Left forelimb (tissue), 1 donor: ENCODE measurements at places on chromosomes 2 and 18.

GRCh38 chr2:60091894-60092293 is 461.6 kb downstream of the BCL11A start:
- DNase-seq, result no peak

DNA sequence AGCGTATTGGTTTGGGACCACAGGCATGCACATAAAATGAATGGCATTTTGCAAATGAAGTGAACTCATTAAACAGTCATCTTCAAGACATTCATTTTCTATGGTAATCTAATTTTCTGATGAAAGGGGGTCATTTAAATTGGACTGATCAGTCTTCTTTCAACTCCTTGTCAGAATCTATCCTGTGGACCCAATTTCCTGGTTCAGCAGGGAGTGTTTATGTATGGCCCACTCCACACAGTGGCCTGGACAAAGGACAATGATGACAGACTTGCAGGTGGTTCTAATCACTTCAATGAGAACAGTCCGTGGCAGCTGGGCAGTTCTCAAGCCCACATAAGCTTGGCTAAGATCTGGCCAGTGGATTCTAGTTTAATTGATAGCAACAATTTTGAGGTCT is 448.1 kb downstream of the DCDC2C start:
- DNase-seq, result no peak

DNA sequence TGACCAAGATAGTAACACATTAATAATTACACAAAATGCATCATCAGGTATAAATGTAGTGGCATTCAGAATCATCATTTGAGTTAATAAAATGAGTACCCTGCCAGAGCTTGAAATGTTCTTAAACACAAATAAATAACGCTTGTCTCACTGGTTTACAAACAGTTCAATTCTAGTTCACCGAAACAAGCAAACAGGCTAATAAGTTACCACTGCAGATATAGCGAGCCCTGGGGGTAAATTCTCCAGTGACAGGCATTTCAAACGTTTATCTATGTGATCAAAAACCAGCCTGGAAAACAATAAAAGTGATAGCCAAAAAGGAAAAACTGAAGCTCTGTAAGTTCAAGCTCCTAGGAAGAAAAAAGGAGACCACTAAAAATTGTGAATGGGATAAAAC is 152.6 kb downstream of the THADA start:
- no peak for DNase-seq

DNA sequence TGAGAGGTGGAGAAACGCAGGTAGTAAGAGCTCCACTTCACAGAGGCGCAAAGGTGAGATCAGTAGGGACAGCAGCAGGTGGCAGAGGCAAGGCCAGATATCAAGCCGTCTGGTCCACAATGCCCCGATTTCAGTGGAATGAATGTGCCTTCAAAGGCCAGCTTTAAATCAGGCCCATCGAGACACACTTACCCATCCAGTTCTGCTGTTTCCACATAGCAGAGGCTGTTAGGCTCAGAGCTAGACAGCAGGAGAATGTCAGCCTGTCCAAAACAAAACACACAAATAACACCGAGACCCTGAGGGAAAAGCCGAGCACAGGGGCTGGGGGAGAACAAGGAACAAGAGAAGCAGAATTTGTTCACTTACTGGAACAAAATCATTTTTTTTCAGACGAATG is 75.8 kb upstream of the NARS1 start:
- no peak for DNase-seq

- no peak for DNase-seq
These were observed 36.9 kb upstream of the SLC14A1 start for GRCh38 chr18:45686891-45687611.

- DNase-seq, result no peak
These were observed 248.7 kb downstream of the RNF152 start for GRCh38 chr18:61643884-61644647.

- DNase-seq, result no peak
These were observed 331.3 kb downstream of the LRRTM4 start for GRCh38 chr2:77190721-77191346.

GRCh38 chr2:61141151-61141550 is 20.8 kb upstream of the C2orf74 start:
- DNase-seq, result no peak

GRCh38 chr18:78836838-78837237 is 142.8 kb upstream of the SALL3 start:
- peak; percentile 3 for DNase-seq

DNA sequence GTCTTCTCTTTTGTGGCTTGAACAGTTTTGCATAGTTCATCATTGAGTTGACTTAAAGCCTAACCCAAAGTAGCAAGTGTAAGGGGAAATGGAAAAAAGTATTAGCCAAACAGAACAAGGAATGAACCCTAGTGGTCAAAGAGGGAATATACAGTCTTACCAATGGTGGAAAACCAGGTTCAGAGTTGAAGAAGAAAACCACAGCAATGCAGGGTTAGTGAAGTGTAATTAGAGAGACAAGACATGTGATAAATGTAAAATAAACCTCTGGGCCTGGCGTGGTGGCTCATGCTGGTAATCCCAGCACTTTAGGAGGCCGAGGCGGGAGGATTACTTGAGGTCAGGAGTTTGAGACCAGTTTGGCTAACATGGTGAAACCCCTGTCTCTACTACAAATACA is 2.4 kb downstream of the TTN start:
- DNase-seq, result no peak

- DNase-seq, result no peak
These were observed 78.7 kb downstream of the FTCDNL1 start for GRCh38 chr2:199772035-199772976.

DNA sequence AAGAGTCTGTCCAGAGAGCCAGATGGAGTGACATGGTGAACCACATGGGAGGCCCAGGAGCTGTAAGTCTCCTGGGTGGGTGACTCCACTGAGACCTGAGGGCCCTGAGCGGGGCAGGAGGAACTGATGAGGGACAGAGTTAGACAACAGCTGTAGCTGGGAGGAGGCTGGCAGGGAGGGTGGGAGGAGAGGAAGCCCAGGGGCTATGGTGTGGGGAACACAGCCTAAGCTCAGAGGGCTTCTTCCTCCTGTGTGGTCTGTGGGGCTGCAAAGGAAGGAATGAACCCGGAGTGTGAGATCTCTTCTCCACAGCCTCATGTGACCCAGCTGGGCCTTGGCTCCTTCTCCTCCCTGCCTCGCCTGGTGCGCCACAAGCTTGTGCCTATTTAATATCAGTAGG is 395.6 kb upstream of the HS6ST1 start:
- no peak for DNase-seq

DNA sequence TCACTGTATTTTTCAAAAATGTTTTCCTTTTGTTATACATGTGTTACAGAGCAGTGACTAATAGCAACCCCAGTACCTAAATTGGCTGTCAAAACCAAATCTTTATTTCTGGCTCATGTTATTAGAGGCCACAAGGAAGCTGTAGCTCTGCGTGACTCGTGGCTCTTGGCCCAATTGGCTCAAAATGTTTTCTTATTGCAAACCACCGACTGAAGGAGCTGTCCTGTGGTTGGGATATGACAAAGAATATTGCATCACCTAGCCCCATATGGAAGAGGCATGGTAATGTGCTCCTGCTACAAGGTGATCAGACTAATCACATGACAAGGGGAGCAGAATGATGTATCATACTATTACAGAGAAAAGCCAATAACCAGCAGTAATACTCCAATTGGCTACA is 1058.5 kb downstream of the CBLN2 start:
- no peak for DNase-seq

GRCh38 chr2:135685361-135685760 is 56.3 kb upstream of the UBXN4 start:
- DNase-seq, result no peak

DNA sequence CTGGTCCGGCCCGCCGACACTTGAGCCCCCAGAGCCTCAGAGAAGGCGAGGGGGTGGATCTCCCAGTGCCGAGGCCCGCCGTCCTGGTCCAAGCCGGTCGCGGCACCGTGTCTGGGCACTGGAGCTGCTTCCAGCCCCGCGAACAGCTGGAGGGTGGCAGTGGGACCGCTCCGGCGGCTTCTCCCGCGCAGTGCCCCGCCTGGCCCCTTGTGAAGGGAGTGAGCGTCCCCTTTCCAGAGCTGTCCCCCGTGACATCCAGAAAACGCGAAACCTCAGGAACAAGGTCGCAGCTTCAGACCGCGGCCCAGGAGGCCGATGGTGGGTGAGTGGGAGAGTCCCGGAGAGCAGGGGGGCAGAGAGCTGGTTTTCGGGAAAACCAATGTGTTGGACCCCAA is 579 bp upstream of the EMX1 start:
- no peak for DNase-seq

GRCh38 chr2:196171946-196172345 is 568 bp upstream of the STK17B start:
- DNase-seq, result no peak

GRCh38 chr2:22478329-22478728 is 906.6 kb upstream of the KLHL29 start:
- DNase-seq, result no peak

DNA sequence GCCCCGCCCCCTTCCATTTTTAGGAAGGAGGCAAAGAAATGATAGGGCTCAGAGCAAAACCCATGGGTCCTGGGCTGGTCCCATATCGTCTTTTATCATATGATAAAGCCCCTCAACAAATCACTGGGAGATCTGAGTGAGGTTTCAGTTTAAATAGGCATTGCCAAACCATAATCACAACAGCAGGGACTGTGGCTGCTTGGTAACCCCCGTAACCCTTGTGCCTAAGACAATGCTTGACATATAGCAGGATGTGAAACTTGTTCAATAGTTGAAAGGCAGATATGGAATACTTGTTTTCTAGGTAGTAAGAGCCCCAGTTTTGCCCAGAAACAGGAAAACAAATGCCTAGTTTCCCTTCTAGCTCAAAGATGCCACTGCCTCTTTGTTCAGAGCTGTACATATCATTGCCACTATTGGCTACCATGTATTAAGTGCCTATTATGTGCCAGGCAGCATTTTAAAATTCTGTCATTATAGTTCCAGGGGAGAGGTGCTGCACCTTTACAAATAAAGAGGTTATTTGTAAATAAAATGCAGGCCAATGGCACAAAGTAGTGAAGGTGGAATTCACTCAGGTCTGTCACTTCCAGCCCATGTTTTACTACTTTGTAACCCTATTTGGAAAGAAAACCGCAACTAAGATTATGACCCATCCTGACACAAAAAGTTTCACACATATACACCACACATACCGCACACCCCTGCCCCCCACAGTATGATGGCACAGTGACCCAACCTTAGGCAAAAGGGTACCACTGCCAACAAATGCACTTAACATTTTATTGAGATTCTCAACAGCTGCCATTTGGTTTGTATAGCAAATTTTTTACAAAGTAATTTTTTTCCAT is 14.2 kb downstream of the NAGK start:
- DNase-seq, result no peak

- no peak for DNase-seq
These were observed 30.2 kb downstream of the GRHL1 start for GRCh38 chr2:9981655-9982054.

DNA sequence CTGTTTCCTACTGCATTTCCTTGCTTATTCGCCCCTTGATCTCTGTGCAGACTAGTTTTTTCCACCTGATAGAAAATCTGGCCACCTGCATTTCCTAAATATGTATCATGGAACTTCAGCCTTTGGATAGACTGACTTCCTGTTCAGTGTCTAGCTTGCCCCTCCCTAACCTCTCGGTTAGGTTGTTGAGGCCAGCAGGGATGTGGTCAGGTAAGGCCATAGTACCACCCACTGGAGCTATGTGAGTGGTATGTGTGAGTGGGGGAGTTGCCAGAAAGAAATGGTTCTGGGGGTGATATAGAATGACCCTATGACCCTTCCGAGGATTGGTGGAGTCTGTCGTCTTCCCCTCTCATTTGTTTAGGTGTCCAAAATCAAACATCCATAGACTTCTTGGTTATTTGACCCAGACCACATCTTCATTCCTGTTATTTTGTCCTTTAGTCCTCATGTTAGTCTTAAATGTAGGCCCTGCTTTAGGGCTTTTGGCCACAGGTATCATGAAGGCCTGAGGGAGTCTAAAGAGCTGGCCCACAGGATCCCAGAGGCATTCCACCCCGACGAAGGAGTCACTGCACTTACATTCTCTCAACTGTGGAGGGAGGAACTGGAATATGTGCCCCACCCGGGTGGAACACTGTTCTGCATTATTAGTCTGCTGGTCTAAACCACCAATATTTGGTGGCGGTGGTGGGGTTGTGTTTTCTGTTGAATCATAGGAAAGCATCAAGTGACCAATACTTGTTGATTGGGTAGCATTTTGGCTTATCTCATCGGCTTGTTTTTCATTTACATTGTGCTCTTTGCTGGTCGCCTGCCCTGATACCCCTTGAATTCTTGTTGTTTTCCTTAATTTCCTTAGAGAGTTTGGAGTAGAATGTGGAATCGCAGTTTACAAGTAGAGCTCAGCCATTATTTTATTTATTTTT is 21.9 kb downstream of the CAB39 start:
- no peak for DNase-seq

GRCh38 chr2:96903815-96904214 is 33.9 kb upstream of the SEMA4C start:
- DNase-seq, result no peak

DNA sequence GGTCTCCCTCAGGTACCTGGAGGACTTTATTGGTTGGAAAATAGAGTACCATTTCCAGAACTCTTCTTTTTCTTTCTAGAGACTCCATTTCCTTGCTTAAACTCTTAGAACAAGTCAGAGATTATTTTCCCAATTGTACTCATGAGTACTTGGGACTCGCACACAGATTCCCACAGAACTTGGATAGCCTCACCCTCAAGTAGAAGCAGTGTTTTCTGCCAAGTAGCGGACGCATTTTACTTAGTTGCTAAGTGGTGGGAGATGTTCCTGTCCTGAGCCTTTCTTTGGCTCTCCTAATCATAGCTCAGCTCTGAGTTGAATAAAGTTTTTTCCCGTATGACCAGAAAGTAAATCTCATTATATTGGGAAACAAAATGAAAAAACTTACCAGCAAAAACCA is 17.2 kb downstream of the SLC30A3 start:
- no peak for DNase-seq

- DNase-seq, result no peak
These were observed 59.1 kb downstream of the VSNL1 start for GRCh38 chr2:17599617-17600016.

DNA sequence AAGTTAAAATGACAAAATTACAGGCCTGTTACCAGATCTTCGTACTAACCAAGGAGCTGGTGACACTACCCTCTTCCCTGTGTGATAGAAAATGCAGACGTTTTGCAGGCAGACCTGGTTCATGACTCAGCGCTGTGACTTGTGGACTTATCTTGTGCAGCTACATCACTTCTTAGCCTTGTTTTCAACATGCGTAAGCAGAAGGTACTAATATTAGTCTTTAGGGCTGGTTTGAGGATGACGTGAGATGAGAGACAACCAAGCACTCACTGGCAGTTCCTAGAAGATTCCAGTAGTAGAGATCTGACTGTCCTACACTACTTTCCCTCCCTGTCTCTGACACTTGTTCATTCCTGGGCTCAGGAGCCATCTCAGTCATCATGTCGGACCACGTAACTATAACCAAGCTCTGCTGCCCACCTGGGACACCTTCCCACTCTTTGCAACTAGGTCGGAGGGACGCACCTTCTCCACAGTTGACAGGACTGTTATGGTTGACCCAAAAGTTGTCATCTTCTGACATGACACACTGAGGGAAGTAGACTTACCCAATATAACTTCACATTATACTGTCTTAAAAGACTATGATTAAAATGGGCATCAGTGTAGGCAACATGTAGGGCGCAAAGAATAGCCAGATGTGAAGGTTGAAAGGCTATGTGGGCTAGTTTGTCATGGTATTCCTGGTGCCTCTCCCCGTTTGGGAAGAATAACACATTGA is 64.8 kb downstream of the TNFRSF11A start:
- no peak for DNase-seq

- DNase-seq, result no peak
These were observed 259.2 kb downstream of the IKZF2 start for GRCh38 chr2:212892193-212892592.
